ENCODE measurements at places on chromosomes 12 and 14.

- no peak for DNase-seq
Measured at GRCh38 chr12:113861708-113862312, 104.3 kb downstream of the RBM19 start.

DNA sequence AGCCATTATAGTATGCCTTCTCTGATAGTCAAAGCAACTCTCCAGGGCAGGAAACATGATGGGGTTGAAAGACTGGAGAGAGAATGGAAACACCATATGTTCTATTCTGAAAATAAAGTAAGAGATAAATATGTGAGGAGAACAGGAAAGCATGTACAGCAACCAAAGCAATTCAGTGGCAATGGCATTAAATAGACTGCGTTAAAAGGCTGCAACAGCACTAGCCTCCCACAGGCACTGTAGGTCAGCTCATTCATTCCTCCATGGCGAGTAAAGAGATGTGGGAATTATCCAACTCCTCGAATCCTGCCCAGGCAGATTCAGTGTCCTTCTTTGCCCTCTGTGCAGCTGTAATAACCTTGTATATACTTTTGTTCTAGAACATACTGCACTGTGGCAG lies 43.8 kb downstream of the ANO6 start:
- DNase-seq, result no peak

DNA sequence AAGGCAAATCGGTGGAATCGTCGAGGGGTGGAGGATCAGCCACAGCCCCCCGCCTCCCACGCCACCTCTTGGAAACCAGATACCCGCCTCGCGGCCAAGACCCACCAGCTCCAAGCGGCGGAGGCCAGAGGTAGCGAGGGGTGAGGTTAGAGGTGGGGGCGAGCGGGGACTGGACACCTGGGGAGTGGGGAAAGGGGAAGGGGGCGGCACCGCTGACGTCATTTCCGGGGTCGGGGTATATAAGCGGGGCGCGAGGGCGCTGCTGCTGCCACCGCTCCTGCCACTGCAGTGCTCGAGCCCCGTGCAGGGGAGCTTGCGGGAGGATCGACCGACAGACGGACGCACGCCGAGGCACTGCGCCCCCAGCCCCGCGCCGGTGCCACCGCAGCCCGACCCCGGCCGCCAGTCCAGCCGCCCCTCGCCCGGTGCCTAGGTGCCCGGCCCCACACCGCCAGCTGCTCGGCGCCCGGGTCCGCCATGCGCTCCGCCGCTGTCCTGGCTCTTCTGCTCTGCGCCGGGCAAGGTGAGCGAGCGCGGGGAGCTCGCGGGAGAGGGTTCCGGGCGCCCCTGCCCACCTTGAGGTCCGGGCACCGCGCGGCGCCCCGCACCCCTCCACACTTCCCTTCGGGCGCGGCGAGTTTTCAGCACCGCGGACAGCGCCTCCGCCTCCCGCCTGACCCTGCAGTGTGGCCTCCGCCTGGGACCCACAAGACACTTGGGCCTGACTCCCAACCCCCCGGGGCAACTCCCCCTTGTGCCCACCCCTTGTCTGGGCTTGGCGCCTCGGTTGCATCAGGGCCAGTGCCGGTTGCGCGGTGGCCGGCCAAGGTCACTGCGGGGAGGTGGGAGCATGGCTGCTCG lies at the start of gene CHGA:
Gene CHGA (plus strand): TSS at position 268 of the 861 bp plus-strand sequence. CDS start 210 bp downstream, at position 478.
- DNase-seq, result peak; percentile 55

GRCh38 chr12:80553316-80553715 lies 109.3 kb downstream of the PTPRQ start:
- no peak for DNase-seq

DNA sequence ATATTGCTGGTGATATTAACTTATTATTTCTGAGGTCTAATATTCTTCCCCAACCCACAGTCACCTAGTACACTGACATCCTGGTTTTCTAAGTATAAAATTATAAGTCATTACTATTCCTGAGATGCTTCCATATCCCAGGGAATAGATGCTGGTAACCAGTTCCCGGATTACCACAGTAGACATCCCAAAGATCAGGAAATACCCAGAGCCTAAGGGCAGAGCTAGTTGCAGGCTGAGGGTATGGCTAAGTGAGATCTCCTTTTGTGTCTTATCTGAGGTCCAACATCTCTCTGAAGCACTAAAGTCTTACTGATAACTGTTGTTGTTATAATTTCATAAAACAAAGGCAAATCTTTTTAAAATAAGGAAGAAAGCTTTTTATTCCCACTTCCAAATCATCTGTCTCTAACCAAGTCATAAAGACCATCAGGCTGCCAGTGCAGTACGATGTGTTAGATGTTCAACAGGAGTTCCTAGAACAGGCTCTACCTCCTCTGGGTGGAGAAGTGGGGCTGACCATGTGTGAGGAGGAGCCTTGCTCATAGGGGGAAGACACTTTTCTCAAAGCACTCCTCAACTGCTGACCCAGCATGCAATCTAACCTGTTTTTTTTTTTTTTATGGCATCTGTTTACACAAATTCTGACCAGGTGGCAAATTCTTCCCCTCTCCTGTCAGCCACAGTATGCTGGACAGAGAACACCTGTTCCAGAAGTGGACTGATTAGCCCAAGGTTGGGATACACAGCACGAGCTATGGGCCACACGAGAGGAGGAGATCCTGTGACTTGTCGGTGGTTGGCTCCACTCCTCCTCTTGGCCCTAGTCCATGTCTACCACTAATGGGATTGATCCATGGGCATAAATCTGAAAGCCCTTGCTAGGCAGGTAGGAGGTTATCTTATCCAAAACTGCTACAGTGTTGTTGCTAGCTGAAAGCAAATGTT lies 16.1 kb upstream of the GRIP1 start:
- DNase-seq, result no peak

DNA sequence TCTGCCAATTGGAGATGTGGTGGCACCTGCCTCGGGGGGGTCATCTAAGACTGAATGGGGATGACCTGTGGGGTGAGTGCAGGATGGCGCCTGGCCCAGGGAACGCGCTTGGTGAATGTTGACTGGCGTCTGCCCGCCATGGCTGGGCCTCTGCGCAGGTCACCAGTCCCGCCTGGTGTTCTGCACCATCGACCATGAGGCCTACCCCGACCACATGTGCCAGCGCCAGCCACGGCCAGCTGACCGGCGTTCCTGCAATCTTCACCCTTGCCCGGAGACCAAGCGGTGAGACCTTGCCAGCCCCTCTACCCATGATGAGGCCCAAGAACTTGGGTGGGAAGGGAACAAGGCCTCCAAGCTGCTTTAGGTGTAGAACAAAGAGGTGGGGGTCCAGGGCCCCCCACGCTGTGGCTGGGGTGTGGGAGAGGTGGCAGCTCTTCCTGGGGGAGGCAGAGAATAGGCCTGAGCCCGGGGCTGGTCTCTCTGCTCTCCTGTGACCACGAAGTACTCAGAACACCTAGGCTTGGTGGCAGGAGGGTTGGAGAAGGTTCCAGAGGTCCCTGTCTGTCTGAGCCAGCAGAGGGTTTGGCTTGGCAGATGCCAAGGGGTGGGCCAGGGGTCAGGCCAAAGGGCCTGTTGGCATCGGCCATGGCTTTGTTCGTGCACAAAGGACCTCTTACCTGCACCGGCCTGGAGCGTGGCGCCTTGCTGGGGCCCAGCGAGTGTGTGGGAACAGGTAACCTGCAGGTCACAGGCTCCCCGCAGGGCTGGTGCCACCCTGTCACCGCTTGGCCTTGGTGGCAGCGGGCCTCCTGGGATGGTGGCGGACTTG lies 15.4 kb downstream of the PAPLN start:
- DNase-seq, result no peak

DNA sequence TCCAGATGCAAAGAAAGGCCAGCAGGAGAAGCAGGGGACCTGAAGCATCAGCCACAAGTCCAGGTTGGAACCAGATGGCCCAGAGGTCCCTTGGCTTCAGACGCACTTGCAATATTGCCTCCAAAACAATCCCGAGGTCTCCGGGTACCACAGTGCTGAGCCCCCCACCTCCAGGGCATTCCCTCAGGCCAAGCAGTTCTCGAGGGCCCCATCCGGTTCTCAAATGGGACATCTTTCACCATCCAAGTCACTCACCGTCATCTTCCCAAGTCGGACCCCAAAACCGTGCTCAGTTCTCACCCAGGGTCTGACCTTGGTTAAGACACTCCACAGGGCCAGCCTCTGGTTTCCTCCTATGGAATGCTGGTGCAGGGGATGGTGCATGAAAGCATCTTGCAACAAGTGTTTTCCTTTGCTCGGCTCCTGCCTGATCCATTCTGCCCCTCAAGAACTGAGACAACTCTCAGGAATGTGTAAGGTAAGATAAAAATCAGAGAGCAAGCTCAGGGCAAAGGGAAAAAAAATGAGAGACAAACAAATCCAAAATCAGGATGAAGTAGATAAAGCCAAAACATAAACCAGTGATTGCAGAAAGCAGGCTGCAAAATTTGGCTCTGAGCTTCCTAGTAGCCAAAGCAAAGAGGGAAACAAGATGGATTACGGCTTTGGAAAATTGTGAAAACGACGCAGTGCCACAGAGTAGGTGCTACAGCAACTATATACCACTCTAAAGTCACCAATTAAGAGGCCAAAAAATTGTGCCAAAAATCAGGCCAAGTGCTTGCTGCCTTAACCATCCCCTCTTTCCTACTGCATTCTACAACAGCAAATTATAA lies 8.0 kb downstream of the NCOR2 start:
- DNase-seq, result no peak

GRCh38 chr12:132719954-132720324 lies 9.3 kb downstream of the PGAM5 start:
- DNase-seq, result no peak

DNA sequence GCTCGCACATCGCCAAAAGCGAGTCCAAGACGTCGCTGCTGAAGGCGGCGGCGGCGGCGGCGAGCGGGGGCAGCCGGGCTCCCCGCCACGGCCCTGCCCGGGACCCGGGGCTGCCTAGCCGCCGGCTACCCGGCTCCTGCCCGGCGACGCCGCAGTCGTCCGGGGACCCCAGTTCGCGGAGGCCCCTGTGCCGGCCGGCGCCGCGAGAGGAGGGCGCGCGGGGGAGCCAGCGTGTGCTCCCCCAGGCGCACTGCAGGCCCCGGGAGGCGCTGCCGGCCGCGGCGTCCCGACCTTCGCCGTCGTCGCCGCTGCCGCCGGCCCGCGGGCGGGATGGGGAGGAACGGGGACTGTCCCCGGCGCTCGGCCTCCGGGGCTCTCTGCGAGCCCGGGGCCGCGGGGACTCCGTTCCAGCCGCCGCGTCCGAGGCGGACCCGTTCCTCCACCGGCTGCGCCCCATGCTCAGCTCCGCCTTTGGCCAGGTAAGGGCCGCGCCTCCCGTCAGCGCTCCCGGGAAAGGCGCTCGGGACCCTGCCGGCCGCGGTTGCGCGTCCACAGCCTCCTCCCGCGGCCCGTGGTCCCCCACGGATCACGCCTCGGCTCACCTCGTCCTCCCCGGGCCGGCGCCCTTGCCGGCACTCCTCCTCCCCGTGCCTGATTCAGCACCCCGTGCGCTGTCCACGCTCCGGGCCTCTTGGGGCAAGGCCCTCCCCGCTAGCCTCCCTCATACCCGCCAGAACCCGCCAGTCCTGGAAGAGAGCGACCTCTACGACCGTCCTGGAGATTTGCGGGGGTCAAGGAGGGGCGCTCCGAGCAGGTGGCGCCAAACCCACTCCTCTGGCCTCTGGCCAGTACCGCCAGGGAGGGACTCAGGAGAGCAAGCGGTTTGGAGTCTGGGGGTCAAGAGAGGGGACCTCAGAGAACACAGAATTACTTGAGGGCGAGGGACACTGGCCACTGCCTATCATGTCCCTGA lies 721 bp downstream of the CABP1 start:
- DNase-seq, result peak; percentile 51

DNA sequence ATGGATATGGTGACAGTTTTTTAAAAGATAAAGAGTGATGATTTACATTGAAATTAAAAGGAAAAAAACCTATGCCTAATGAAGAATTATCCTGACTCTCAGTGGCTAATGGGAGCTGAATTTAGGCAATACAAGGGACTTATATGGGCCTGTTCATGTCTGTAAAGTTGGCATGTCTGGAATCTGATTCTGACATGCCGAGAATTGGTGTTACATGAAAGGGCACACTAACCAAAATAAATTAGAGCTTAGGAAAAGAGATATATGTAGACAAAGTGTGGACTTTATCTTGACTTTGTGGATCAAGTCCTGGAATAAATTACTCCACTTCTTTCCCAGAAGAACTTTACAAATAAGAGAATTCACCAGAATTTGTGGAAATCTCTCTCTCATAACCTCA lies 1.1 kb downstream of the TDG start:
- DNase-seq, result no peak

DNA sequence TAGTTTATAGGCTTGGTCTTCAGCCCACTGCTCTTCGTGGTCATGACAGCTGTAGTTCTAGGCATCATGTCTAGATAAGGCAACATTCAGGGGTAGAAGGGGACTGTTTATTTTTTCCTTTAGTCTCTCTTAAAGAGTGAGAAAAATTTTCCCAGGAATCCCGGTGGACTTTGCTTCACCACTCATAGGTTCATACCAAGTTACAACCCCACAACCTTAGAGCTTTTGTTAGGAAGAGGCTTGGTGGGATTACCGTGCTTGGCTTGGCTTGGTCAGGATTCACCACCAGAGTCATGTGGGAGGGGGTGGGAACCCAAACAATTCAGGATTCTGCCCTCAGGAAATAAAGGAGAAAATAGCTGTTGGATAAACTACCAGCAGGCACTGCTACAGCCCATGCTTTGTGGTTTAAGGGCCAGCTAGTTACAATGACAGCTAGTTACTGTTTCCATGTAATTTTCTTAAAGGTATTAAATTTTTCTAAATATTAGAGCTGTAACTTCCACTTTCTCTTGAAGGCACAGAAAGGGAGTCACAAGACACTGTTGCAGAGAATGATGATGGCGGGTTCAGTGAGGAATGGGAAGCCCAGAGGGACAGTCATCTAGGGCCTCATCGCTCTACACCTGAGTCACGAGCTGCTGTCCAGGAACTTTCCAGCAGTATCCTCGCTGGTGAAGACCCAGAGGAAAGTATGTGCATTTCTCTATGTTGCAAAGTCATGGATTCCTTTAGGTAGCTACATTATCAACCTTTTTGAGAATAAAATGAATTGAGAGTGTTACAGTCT lies 25.9 kb upstream of the PAPLN start:
- no peak for DNase-seq

DNA sequence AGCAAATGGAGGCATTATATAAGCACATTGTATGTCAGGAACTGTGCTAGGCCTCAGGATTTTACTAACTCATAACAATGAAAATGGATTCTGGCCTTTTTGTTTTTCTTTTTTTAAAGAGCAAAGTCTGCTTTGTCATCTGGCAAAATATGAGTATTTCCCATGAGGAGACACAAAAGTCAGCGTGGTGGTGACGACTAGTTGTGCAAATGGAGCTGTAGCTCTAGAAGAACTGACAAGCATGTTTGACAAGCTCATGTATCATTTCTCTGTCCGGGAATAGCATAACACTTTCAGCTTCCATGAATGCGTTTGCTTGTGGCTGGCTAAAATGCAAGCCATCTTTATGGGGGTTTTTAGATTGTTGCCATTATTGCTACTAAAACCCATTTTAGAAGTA lies 127.8 kb downstream of the HELB start:
- no peak for DNase-seq

All from GM12892 (cell line).